ENCODE measurements at places on chromosomes 2 and 18.

DNA sequence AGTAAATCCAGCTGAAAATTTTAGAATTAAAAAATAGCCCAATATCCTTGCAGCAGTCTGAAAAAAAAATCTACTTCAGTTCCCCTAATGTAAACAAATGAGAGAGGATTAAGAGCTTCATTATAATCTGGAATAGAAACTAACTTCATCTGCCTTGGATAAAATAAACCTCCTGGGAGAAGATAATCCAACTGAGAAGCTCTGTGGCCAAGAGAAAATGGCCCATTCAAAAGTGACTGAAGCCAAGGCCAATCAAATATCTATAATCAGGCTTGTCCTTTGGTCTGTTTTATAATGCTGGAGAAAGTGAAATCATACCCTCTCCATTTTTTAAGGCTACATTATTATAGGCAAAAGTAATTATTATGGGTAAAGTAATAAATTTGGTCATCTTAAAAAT lies 110.0 kb downstream of the NEB start:
- DNase-seq = no peak

GRCh38 chr2:26700078-26700477 lies 7.6 kb downstream of the KCNK3 start:
- DNase-seq = no peak

- DNase-seq = no peak
Measured at GRCh38 chr2:216131175-216131926, 22.2 kb downstream of the XRCC5 start.

- no peak for DNase-seq
Measured at GRCh38 chr18:11154368-11154989, 5.1 kb upstream of the PIEZO2 start.

DNA sequence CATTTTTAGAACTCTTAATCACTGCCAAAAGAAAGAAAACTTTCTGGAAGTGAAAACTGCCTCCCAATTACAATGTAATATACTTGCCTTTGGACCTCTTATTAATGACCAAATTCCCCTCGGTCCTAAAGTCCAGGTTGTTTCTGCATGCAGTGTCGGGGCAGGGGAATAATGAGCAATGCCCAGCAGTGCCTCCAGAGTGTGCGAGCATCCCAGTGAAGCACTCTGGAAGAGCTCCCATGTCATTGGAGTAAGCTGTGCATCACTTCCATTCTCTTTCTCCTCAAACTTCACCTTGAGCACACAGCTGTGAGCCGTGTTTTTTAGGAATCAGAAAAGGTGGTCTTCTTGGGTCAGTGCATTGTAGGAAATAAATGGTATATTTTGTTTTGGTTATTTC lies 107.1 kb downstream of the SH3RF3 start:
- no peak for DNase-seq

GRCh38 chr2:236949089-236949905 lies 136.4 kb upstream of the COPS8 start:
- DNase-seq = no peak

DNA sequence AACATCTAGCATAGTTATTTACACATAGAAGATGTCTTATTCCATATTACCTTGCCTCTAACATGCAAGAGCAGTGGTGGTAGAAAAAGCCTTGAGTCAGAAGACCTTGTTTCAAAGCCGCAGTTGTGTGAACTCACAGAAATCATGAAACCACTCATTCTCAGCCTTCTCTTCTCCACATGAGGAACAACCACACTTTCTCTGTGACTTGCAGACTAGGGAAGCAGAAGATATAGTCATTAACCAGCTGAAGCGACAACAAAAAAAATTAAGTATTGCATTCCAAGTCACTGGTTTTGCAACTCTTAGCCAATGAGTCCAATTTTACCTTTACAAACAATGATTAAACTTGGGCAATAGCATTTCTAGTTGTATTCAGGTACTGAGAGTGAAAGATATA lies 19.0 kb downstream of the TWSG1 start:
- DNase-seq = no peak

DNA sequence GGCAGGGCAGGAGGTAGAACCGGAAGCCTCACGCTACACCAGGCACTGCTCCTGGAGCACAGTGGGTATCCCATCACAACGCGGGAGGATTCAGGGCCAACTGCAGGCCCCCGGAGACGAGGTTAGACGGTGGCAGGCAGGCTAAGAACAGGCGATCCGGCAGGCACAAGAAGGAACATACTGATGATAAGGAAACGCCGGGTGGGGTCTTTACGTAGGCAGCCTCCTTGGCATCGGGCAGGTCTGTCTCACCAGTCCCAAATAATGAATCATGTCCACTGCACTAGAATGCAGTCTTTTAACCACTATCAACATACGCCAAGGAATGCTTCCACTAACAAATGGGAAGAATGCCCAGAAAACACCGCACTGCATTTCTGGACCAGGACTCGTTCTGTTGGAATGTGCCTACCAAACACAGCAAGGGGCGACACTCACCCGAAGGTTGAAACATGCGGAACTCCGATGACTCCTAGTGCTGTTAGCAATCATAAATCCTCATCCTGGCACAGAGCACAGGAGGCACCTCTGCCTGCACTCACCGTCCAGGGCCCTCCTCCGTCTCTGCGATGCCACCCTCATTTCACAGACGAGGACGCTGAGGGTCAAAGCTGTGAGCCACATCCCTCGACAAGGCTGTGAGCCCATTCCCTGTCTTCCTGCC lies 35.2 kb downstream of the ZNF516 start:
- DNase-seq = no peak

GRCh38 chr2:74744731-74745515 lies 89.0 kb upstream of the HK2 start:
- no peak for DNase-seq

- no peak for DNase-seq
Measured at GRCh38 chr2:239625156-239625845, 224.5 kb upstream of the HDAC4 start.

- DNase-seq = peak; percentile 72
Measured at GRCh38 chr2:98634406-98635092, 26.2 kb downstream of the UNC50 start.

GRCh38 chr2:172995323-172996244 lies 80.1 kb upstream of the MAP3K20 start:
- no peak for DNase-seq

DNA sequence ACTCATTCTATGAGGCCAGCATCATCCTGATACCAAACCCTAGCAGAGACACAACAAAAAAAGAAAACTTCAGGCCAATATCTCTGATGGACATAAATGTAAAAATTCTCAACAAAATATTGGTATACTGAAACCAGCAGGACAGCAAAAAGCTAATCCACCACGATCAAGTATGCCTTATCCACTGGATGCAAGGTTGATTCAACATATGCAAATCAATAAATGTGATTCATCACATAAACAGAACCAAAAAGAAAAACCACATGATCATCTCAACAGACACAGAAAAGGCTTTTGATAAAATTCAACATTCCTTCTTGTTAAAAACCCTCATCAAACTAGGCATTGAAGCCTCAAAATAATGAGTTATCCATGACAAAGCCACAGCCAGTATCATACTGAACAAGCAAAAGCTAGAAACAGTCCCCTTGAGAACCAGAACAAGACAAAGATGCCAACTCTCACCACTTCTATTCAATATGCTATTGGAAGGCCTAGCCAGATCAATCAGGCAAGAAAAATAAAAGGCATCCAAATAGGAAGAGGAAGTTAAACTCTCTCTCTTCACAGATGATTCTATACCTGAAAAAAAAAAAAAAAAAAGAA lies 45.3 kb downstream of the RTTN start:
- no peak for DNase-seq

- DNase-seq = no peak
Measured at GRCh38 chr18:79397830-79398761, 2.4 kb downstream of the NFATC1 start.

DNA sequence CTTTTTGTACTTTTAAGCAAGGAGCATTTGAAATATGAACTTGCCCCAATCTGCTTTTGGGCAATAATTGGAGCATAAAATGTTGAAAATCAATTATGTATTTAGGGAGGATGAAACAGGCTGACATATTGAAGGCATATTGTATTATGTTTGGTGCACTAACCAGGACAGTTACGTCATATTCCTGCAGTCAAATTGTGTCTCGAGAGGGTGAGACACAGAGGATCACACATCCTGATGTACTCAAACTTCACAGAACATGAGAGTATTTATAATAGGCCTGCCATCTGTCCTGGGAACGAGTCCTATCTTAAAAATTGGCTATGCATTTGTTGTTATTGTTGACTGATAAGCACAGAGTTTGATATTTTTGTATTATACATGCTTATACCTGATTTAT lies 44.7 kb downstream of the TANC1 start:
- no peak for DNase-seq

GRCh38 chr2:108637304-108637669 lies 82.0 kb upstream of the RANBP2 start:
- no peak for DNase-seq

GRCh38 chr18:12821408-12821807 lies 62.6 kb downstream of the PTPN2 start:
- DNase-seq = no peak

- no peak for DNase-seq
Measured at GRCh38 chr2:196229013-196229412, 57.6 kb upstream of the STK17B start.

DNA sequence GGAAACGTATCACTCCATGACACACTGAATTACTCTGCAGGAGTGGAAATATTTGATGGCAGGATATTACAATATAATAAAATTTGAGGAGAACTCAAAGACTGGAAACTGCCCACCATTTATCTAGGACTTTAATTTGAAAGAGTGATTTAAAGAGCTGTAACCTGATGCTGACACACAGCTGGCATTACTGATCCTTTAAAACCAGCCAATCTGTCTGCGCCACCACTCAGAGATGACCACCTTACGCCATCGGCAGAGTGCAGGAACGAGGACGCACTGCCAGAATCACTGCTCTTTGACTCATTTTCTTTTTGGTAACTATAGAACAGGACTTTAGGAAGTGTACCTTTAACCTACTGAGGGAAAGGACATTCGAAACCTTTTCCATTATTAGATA lies 114.1 kb downstream of the EPB41L3 start:
- no peak for DNase-seq

- DNase-seq = no peak
Measured at GRCh38 chr2:43803113-43803512, 29.3 kb downstream of the DYNC2LI1 start.

GRCh38 chr2:158922601-158923000 lies 45.8 kb upstream of the TANC1 start:
- no peak for DNase-seq

All from CD4-positive, alpha-beta T cell treated with Interleukin-2 at 100 ng/mL for 4 hours (primary cell).